ENCODE measurements at places on chromosomes 5 and 9.
A peak's percentile ranks its signal among the peaks of the same experiment; 100 is the strongest.

DNA sequence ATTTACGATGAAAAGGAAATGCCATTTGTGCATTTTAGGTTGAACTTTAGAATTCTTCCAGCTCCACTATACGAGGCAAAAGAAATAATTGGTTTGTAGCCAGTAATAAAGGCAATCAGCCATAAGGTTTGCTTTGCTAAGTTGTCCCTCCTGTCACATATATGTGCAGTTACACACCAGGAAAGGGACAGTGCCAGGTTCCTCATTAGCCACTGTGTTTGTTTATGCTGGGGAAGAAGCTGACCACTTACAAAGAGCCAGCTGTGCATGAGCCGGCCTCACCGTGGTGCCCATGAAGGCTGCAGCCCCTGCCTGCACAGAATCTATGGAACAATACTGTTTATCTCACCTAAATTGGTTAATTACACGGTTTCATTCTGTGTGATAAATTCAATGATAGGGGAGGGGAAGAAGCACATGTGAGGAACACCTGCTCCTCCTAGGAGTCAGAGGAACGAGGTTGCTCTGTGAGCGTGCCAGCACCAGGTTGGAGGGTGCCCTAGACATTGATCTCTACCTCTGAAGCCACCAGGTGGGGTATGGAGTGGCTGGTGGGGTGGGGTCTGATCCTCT is 173.8 kb upstream of the DAP start:
- no peak for DNase-seq

DNA sequence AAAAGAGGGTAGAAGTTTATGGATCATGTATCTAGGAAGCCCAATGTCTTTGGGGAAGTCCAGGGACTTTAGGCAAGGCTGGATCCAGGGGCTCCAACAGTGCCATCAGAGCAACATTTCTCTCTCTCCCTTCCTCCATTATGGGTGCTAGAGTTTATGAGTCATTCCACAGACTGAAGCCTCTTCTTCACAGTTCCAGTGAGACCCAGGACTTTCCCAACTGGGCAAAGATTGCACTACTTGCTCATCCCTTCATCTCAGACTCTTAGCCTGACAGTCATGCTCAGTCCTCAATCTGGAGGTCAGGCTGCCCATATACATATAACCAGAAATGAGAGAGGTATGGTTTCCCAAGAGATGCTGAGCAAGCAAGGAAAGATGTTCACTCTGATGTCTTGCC is 110.7 kb downstream of the FEM1C start:
- DNase-seq, result no peak

- DNase-seq, result no peak
These were observed 16.8 kb upstream of the RAB14 start for GRCh38 chr9:121218357-121219027.

DNA sequence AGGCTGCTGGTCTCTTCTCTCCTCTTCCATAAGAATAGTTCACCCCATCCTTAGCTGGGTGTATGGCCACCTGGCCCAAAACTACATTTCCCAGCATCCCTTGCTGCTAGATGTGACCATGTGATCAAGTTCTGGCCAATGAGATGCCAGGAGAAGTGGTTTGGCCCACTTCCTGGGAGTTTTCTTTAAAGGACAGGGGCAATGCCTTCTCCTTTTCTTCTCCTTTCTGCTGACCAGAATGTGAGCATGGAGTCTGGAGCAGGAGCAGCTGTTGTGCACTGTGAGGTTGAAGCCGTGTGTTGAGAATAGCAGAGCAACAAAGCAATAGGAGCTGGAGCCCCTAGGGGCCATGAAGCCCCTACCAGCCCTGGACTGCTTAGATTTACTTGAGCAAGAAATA is 36.8 kb downstream of the C9orf50 start:
- DNase-seq, result peak; percentile 55

- no peak for DNase-seq
These were observed 166.2 kb downstream of the PAX5 start for GRCh38 chr9:36867672-36868471.

- DNase-seq, result no peak
These were observed 2111.3 kb downstream of the MAT2B start for GRCh38 chr5:165616490-165617405.

- DNase-seq, result no peak
These were observed 6.1 kb downstream of the DNAJB5 start for GRCh38 chr9:34995670-34996060.

GRCh38 chr5:38648703-38649291 is 92.4 kb upstream of the LIFR start:
- no peak for DNase-seq

GRCh38 chr9:136190237-136190601 is 14.7 kb downstream of the LHX3 start:
- DNase-seq, result no peak

- DNase-seq, result no peak
These were observed 11.7 kb downstream of the OR13J1 start for GRCh38 chr9:35858458-35858857.

DNA sequence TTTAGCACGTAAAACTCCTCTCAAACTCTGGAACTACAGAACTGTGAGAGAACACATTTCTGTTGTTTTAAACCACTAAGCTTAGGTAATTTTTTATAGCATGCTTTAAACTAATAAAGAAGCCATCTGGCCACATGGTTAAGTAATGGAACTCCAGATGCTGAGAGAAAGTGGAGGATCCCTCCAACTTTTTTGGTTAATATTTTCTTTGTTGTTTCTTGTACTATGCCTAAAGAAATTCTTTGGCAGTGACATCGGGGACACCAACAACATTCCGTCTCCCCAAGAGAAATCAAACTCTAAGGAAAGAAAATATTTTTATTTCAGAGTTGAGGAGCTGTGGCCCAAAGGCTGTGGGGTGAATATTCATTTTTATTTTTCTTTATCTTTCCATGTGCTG is 734.8 kb upstream of the CDH9 start:
- DNase-seq, result no peak

Data from activated T-cell treated with anti-CD3 and anti-CD28 coated beads for 4 hours (primary cell).